ENCODE measurements at places on chromosomes 16 and 17.

- peak; percentile 71 for DNase-seq
Observed at GRCh38 chr16:53502331-53503269, at the start of gene AKTIP. TSS of gene AKTIP (minus strand) at chr16:53503209. CDS start at chr16:53500259, 2,950 bp downstream.

- peak; percentile 73 for DNase-seq
Observed at GRCh38 chr16:8346294-8346693, 244.0 kb downstream of the TMEM114 start.

- DNase-seq, result peak; percentile 53
Observed at GRCh38 chr16:31436221-31437045, 6.2 kb downstream of the ZNF843 start.

GRCh38 chr16:4410335-4411075 is 5.9 kb downstream of the CORO7 start:
- DNase-seq, result no peak

DNA sequence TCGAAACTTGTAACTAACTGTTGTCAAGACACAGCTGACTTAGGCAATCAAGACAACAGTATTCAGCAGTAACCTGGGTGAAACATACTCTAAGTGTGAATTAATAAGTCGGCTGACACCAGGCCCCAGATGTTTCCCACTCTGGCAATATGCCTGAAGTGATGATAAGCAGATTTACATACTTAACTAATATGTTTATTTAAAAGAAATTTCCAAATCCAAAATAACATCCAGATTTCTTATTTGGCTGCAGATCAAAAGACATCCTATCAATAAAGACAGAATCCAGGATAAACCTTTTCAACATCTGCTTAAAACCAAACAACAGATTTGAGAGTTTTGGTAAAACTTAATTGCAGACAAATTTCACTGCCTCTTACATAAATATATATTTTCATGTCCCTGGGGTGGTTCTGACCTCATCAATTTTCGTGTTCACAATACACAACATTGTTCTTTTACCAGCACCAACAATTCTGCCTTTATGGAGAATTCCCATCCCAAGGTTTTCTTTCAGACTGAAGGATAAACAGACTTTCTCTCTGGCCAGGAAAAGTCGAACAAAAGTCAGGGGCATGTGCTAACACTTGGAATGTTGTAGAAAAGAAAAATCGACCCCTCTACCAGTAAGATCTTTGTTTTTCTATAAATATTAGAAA is 45.1 kb upstream of the TOX3 start:
- DNase-seq, result no peak

GRCh38 chr16:83238949-83239691 is 568.7 kb upstream of the HSBP1 start:
- no peak for DNase-seq

GRCh38 chr17:50117202-50118051 is 12.5 kb downstream of the SAMD14 start:
- peak; percentile 97 for DNase-seq

DNA sequence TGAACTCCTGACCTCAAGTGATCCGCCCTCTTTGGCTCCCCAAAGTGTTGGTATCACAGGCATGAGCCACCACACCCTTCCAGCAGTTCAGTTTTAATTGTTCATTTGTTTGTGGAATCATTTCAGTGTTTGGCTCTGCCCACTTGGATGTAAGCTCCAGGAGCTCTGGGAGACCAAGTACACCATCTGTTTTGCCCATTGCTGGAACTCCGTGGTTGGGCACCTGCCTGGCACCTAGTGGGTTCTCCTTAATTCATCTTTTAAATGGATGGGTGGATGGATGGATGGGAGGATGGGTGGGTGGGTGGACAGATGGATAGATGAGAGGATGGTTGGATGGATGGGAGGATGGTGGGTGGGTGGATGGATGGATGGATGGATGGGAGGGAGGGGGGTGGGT is 953 bp upstream of the NECAB2 start:
- DNase-seq, result no peak

DNA sequence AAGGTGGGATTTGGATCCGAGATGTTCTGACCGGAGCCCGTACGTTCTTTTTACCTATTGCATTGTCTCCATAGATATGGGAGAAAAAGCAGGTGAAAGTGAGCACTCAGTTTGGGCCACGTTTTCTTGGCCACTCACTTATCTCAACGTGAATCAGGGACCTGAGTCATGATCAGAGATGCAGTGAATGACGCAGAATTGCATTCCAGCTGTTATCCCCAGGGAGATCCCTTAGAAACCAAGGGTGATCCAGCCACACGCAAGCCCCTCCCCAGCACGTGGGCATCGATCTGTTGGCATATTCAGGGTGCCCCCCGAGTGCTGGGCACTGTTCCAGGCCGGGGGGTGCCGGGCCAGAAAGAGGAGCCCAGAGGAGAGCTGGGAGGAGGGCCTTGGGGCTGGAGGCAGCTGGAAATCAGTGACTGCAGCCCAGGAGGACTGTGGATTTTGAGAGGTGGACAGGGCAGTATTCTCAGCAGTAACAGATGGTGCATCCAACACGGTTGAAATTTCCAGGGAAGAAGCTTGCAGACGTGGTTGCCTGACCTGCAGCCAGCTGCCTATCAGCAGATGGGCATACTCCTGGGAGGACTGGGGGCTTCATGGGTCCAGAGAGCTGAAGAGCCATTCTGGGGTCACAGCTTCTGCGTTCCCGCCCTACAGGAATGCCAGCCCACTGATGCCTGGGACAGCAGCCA is 87.2 kb upstream of the CACNG5 start:
- no peak for DNase-seq

- DNase-seq, result peak; percentile 65
Observed at GRCh38 chr17:81379523-81379942, 15.7 kb upstream of the BAHCC1 start.

DNA sequence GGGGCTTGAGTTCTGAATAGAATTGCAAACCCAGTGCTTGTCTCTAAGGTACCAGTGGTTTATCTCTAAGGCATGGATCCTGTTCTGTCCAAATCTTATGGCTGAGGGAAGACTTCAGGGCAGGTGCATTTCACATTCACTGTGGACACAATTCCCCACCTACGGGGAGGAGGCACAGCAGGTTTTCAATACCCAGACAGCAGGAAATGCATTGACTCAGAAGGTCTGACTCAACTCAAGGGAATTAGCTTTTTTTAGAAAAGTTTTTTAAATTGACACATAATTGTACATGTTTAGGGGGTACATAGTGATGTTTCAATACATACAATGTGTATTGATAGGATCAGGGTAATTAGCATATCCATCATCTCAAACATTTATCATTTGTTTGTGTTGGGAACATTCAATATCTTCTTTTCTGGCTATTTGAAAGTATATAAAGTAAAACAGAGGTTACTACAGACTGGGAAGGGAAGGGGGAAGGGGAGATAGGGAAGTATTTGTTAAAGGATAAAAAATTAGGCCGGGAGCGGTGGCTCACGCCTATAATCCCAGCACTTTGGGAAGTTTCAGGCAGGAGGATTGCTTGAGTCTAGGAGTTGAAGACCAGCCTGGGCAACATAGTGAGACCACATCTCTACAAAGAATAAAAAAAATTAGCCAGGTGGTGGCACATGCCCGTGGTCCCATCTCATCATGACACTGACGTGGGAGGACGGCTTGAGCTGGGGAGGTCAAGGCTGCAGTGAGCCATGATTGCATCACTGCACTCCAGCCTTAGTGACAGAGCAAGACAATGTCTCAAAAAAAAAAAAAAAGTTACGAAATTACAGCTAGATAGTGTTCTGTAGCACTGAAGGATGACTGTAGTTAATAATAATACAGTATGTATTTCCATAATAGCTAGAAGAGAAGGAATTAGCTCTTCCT is 54.9 kb downstream of the RGS9 start:
- DNase-seq, result no peak
